Esophagus muscularis mucosa (tissue), 4 donors: ENCODE measurements at places on chromosomes 6 and 20. TPM values are rescaled to one million over a fixed set of nuclear protein-coding genes. Genes with fewer than 3 reads are reported as not detected.

DNA sequence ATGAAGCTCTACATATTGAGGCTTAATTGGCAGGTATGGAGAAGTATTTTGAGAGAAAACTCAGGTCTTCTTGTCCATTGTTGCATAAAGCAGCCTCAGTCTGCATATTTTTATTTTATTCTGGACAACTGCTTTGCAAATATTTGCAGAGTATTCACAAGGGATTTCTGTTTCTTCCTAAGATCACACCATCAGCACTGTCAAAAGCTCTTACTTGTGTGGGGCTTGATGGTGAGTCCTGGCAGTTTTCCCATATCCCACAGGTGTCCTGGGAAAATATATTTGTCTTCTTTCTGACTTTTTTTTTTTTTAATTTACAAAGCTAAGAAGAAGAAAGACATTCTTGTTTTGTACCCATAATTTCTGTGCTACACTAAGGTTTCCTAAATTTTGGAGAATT is 16.9 kb upstream of the MLIP start:
- no peak for DNase-seq

GRCh38 chr6:79079561-79080041 is 1.5 kb upstream of the PHIP start:
- no peak for DNase-seq

SYNCRIP gene
- 76.3 TPM for total RNA-seq

EYA2 gene
- total RNA-seq = 1.2 TPM

DNA sequence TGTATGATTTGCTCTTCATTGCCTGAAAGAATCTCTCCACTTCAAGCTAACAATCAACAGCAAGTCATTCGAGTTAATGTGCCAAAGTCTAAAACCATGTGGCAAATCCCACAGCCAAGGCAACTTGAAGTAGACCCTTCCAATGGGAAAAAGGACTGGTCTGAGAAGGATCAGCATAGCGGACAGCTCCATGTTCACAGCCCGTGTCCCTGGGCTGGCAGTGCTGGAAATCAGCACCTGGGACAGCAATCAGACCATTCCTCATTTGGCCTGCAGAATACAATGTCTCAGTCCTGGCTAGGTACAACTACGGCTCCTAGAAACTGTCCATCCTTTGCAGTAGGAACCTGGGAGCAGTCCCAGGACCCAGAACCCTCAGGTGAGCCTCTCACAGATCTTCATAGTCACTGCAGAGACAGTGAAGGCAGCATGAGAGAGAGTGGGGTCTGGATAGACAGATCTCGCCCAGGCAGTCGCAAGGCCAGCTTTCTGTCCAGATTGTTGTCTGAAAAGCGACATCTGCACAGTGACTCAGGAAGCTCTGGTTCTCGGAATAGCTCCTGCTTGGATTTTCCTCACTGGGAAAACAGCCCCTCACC is 1.1 kb downstream of the GJA10 start:
- peak; percentile 57 for DNase-seq

DNA sequence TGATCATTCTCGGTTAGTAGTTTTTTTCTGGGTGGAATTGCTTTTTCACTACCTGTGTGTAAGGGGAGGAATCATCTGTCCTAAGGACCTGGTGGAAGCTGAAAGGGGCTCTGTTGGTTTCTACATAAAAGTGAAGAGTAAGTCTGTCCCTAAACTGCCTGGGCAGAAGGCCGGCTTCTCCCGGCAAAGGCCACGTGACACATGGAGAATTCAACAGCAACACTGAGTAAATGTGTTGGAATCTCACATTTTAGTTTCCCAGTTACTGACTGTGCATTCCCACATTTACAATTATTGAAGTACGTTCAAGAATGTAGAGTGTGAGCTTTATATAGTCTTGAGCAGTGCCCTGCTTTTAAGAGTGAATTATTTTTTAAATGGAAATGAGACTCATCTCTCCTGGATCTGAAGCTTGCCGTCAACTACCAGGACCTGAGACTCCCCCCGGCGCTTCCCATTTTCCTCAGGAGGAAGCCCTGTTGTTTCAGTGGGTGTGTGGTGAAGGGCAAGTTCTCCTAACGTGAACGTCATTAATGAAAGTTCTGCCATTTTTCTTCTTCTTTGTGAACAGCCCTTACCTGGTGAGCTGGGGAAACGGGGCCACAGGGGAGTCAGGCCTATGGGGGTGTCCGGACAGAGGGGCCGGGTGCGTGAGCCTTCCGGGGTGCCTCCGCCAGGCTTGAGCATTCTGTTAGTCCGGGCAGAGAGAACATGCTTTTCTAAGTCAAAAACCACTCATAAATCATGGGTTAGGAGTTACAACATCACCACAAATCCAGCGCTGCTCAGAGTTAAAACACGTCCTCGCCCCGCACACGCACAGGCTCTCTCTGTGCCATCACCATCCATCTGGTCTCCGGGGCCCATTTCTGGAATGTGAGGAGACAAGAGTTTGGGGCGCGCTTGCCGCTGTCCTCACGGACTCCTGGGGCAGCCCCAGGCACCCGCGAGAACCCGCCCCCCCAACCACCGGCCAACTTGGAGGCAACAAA is 56.6 kb upstream of the SMOC2 start:
- DNase-seq = no peak

GRCh38 chr6:87407901-87408720 is at the start of gene CFAP206:
TSS of gene CFAP206 (plus strand) at chr6:87407972. CDS start at chr6:87409840, 1,868 bp downstream.
- DNase-seq = no peak
